Stimulated activated CD8-positive, alpha-beta memory T cell treated with anti-CD3 and anti-CD28 coated beads, Interleukin-4, amount 100 ng/mL, for 48 hours (primary cell): ENCODE measurements at places on chromosomes 2 and 18.

- no peak for DNase-seq
Measured at GRCh38 chr2:195477248-195477995, 179.6 kb upstream of the SLC39A10 start.

DNA sequence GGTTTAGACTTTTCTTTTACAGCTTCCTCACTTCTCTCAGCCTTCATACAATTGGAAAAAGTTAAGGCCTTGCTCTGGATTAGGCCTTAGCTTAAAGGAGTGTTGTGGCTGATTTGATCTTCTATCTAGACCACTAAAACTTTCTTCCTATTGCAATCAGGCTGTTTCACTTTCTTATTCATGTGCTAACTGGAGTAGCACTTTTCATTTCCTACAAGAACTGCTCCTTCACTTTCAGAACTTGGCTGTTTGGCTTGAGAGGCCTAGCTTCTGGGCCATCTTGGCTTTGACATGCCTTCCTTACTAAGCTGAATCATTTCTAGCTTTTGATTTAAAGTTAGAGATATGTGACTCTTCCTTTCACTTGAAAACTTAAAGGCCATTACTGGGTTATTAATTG lies 114.3 kb downstream of the ARHGEF4 start:
- DNase-seq = no peak

DNA sequence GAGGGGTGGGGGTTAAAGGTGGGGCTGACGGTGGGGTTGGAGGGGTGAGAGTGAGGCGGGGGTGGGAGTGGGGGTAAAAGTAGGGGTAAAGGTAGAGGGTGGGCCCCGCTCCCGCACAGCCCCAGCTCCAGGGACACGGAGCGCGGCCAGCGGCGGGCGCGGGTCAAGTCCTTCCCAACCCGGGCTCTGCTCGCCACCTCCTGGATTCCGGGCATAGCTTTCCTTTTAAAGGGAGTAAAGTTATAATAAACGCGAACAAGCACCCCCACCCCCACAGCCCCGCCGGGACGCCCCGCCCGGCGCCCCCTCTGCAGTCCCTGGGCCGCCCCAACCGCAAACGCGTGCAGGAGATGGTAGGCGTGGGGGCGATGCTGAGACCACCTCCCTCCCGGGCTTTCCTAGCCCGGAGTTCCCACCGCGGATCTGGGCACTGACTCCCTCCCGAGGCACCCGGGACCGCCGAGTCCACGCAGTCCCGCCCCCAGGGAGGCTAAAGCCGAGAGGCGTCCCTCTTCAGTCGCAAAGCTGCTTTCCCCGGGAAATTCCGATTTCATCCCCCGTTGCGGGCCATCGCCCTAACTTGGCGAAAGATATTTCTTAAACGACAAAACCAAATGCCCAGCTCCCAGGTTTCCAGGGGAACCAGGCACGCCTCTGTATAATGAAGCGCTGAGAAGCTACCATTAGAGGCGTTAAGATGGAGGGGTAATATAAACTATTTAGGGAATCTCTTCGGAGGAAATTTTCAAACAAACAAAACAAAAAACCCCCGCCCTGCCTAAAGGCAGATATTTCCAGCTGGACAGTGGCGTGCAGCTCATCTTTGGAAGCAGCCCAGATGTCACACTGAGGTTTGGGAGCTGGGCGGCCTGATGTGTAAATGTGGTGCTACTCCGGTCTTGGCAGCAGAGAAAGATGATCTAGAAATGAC lies at the start of gene LIMS2:
Gene LIMS2 (minus strand): TSS at position 200 of the 931 bp plus-strand sequence. CDS start 506 bp downstream, outside the sequence.
- DNase-seq = no peak

DNA sequence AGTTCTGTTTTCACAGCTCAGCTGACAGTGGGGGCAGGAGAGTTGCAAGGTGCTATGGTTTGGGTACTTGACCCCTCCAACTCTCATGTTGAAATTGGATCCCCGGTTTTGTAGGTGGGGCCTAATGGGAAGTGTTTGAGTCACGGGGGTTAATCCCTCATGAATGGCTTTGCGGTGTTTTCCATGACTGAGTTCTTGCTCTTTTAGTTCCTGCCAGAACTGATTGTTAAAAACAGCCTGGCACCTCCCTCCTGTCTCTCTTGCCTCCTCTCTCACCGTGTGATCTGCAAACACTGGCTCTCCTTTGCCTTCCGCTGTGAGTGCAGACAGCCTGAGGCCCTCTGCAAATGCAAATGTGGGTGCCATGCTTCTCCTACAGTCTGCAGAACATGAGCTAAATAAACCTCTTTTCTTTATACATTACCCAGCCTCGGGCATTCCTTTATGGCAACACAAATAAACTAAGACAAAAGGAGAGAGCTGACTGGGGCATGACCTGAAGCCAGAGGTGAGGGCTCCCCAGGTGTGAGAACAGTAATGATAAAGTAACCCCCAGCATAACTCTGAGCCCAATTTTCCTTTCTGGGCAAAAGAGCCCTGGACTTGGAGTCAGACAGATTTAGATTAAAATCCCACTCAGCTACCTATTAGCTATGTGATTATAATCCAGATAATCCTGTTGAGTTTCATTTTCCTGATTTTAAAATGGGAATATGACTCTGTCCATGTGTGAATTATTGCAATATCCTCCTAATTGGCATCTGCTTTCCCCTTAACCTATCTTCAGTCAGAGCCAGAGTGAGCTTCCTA lies 64.9 kb upstream of the CAPN13 start:
- DNase-seq = no peak

- no peak for DNase-seq
Measured at GRCh38 chr2:199315299-199316179, 142.2 kb downstream of the SATB2 start.

DNA sequence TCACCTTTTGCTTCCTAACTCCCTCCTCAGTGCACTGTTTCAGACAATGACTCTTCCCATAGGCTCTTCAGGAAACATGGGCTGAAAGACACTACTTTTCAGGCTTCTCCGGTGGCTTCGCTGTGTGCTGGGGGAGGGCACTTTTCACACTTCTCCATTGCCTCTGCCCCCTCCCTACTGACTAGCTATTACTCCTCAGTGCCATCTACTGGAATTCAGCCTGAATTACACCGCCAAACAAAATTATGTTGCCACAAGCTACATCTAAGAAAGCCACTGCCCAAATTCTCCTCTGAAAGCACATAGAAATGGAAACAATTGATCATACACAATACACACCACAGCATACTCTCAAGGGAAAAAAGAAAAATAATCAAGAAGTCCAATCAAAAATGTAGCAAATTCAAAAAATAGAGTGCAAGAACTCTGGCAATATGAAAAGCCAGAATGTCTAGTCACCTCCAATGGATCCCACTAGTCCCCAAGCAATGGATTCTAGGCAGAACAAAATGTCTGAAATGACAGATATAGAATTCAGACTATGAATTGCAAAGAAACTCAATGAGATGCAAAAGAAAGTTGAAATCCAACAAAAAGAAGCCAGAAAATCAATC lies 1139.4 kb upstream of the GYPC start:
- no peak for DNase-seq

- DNase-seq = no peak
Measured at GRCh38 chr2:183079139-183079775, 710 bp downstream of the DUSP19 start.

DNA sequence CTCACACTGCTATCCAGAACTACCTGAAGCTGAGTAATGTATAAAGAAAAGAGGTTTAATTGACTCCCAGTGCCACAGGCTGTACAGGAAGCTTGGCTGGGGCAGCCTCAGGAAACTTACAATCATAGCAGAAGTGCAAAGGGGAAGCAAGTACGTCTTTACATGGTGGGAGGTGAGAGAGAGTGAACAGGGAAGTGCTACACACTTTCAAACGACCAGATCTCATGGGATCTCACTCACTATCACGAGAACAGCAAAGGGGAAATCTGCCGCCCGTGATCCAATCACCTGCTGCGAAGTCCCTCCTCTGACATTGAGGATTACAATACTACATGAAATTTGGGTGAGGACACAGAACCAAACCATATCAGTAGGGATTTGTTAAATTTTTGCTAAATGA lies 150.4 kb upstream of the NXPH2 start:
- no peak for DNase-seq

DNA sequence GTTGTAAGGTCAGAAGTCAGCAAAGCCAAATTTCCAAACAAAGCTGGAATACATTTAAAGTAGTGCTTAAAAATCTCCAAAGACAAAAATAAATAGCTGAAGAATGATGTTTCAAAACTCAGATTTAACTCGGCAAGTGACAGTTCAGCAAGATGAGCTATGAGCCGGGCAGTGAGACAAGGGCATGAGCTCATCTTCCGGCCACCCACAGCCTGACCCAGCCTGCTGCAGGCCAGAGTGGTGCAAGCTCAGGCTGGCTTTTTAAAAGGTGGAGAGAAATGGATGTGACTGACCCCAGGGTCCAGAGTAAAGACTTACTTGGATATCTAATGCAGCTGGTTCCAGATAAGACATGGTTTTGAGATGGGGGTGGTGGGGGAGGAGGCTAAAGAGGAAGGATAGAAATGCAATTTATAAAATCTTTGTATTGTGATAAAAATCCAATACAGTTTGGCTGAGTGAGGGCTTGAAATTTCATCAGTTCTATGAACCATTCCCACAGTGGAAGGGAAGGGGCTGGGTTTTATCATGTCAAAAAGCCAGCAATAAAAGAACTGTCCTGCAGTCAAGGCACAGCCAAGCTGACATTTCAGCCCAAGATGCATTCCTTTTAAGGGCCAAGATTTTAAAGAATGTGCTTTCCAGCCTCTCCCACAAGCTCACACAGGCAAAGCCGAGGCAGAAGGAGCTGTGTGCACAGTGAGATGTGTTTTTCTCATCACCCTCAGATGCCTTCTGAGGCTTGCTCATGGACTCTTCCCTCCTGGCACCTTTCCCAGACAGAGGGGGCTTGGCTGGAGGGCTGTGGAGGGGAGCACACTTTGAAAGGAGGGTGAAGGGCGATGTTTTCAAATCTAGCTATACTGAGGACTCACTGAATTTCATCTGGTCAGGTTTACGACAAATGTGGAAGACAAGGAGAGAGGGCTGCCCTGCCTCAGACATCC lies 97.9 kb upstream of the KLHL29 start:
- DNase-seq = no peak

DNA sequence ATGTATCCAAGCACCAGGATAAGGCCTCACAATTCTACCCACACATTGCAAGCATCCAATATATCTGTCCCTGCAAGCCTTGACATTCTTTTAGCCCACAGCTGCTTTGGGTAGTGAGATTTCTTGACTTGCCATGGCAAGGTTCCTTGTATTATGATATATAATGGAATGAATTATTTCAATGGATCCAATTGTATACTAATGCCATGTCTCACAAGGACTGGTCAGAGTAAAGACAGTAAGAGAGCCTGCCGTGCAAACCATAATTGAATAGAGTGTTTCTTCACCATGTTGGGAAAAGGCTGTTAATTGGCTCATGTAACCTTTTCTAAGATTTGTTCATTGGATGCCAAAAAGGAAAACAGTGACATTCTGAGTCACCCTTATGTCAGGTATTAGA lies 64.3 kb upstream of the RBBP8 start:
- no peak for DNase-seq

DNA sequence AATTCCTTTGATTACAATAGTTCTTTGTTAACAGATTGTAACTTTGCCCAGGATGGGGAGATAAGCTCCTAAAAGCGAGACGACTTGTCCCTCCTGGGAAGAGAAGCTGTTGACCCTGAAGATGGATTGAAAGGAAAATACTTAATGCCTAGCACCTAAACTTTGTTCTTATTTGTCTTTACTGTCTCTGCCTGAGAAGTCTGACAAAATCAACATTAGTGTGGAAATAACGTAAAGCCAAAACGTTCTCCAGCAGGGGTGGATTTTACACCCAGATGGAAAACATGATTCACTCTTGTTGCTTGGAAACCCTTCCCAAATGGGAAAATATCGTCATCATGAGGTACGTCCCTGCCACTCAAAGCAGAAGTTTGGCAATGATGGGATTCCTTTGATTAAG lies 450.1 kb downstream of the SLC4A3 start:
- DNase-seq = no peak

- DNase-seq = no peak
Measured at GRCh38 chr2:45315861-45316260, 295.2 kb downstream of the SRBD1 start.

- DNase-seq = no peak
Measured at GRCh38 chr2:25639131-25639530, 34.2 kb downstream of the DTNB start.

DNA sequence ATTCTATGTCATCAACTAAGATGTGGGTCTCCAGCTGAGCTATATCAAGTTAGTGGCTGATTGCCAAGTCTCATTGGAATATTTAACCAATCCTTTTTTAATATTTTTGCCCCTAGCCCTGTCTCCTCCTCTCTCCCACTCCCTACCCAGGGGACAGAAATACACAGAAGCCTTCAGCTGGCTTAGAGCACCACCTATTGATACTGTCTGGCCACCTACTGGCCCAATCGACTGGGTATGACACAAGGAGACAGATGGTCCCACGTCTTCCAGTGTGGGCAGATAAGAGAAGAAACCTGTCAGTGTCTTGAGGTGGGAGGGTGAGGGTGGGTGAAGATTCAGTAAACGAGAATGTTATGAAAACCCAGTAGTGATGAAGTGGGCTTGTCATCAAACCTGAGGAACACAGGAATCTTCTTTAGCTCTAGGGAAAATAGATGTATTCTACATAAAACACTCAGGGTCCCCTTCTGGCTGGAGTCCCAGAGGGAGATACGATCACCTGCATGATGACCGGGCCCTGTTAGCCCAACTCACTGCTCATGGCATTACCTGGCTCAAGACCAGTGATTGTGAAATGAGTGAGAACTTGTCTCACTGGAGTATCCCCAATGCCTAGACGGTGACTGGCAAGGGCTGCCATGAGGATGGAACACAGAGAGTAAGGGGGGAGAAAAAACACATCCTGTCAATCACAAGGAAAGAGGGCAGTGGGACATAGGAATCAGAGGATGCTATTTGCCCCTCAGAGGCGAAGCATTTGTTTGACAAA lies 26.7 kb downstream of the POLR1A start:
- no peak for DNase-seq

GRCh38 chr2:38522754-38523349 lies 79.9 kb downstream of the HNRNPLL start:
- no peak for DNase-seq

DNA sequence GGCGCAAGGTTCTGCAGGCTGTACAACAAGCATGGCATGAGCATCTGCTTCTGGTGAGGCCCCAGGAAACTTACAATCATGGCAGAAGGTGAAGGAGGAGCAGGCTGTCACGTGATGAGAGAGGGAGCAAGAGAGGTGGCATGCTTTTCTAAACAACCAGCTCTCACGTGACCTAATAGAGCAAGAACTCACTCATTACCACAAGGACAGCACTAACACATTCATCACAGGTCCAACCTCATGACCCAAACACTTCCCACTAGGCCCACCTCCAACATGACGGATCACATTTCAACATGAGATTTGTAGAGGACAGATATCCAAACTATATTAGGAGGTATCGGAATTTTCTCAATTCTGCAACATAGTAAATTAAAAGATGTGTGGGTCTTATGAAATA lies 108.8 kb upstream of the DLX2 start:
- DNase-seq = no peak

- no peak for DNase-seq
Measured at GRCh38 chr2:16107246-16107645, 166.9 kb downstream of the MYCN start.

- no peak for DNase-seq
Measured at GRCh38 chr2:102185347-102185746, 1.5 kb upstream of the IL1RL2 start.
